ENCODE measurements at places on chromosomes 2 and 18. TPM values are rescaled to one million over a fixed set of nuclear protein-coding genes. Genes with fewer than 3 reads are reported as not detected.

The FBXO48 gene
- 0.94 TPM for total RNA-seq

The GRB14 gene
- 19.1 TPM for total RNA-seq

The SLC35G4 gene
- total RNA-seq, result not detected

The NDC80 gene
- total RNA-seq, result 8.8 TPM

The CXCR1 gene
- 0.31 TPM for total RNA-seq

The SLC30A3 gene
- total RNA-seq, result 0.31 TPM

The CMPK2 gene
- 8.1 TPM for total RNA-seq

The CLEC4F gene
- not detected for total RNA-seq

The TWSG1 gene
- total RNA-seq, result 18.8 TPM

The SYT4 gene
- total RNA-seq, result 372 TPM

The IL36G gene
- total RNA-seq, result not detected

The PDE11A gene
- total RNA-seq, result 1.3 TPM

The CD8A gene
- total RNA-seq, result 1.3 TPM

The CENPA gene
- total RNA-seq, result 1.3 TPM

The DSG1 gene
- not detected for total RNA-seq

The POMC gene
- 2.8 TPM for total RNA-seq

The CGREF1 gene
- total RNA-seq, result 29.1 TPM

The GCG gene
- not detected for total RNA-seq

The M1AP gene
- not detected for total RNA-seq

The SPATA3 gene
- total RNA-seq, result not detected

The CFC1 gene
- not detected for total RNA-seq

The CAPG gene
- total RNA-seq, result 11.0 TPM

The KCNS3 gene
- total RNA-seq, result 1.9 TPM

The ADRA2B gene
- total RNA-seq, result not detected

The CPLX4 gene
- total RNA-seq, result not detected

The UGT1A4 gene
- not detected for total RNA-seq

The SH2D6 gene
- 0.94 TPM for total RNA-seq

The FN1 gene
- 128 TPM for total RNA-seq

The ZCCHC2 gene
- 16.6 TPM for total RNA-seq

The PARD3B gene
- 8.8 TPM for total RNA-seq

The POTEI gene
- 0.31 TPM for total RNA-seq

The HOXD12 gene
- not detected for total RNA-seq

The SCYGR4 gene
- total RNA-seq, result not detected

Measured in parietal lobe (tissue), 2 donors.